ENCODE measurements at places on chromosomes 2 and 18.

DNA sequence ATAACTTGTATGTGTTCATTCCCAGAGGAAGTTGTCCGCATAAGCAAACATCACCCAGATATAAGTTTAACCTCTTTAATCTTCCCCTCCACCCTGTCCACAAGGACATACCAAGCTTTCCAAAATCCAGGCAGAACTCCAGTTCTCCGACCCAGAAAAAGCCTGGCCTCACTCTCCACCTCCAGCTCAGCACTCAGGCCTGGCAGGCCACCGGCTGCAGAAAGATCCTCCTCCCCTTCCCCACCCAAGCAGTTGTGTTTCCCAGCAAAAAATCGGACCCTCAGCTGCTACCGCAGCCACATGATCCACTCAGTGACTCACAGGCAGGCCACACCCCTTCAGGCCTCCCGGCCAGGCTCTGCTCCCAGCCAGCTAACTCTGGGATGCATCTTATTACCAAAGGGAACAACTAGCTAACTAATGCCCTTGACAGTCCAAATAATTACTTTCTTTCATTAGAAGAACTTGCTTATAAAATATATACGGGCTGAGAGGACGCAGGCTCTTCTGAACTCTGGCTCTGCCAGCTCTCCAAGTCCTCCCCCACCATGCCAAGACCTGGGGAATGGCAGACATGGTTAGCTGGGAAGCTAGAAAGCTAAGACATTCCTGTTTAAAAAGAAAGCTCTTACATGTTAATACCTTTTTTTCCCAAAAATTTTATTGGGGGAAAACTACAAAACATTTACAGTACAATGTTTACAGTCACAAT lies 4.5 kb downstream of the ZFP36L2 start:
- DNase-seq = peak; percentile 41

DNA sequence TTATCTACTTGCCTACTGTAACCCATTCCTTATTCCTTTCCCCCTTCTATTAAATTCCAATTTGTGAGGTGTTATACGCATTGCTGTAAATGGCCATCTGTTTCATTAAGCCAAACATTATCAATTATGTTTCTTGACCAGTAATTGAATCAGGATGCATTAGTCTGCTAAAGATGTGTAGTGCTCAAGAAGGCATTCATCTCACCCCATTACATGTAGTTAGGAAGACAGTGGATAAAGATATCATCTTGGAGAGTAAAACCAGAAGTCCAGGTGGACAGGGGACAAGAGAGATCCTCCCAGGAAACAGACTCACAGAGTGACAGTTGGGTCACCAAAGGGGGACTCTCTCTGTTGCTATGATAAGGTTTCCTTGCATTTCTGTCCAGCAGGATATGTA lies 73.3 kb upstream of the FAM98A start:
- no peak for DNase-seq

GRCh38 chr2:108920-109809 lies 62.9 kb upstream of the FAM110C start:
- DNase-seq = no peak

DNA sequence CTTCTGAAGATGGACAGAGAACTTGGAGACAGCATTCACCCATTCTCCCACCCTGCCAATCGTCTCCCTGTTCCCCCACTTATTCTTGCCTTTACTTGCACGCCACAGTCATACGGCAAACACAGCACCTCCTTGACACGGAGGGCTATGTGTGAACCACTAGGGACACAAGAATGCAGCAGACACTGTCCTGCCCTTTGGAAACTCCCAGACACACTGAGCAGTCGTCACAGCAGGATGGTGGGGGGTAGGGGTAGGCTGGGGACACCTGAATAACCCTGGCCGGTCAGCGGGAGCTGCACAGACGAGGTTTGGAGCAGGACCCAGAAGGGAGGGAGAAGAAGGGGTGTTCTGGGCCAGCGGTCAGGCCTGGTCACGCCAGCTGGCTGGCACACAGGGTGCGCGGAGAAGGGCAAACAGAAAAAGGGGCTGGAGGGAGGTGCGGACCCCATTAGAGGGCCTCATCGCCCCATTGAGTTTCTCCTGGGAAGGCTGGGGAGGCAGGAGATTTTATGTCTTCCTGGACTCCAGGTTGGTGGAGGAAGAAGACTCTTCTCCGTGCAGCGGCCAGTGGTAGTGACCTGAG lies 40.0 kb upstream of the FOSL2 start:
- DNase-seq = no peak

- DNase-seq = no peak
Measured at GRCh38 chr2:88764850-88765153, 73.3 kb downstream of the RPIA start.

- no peak for DNase-seq
Measured at GRCh38 chr2:165425556-165425955, 43.9 kb upstream of the CSRNP3 start.

DNA sequence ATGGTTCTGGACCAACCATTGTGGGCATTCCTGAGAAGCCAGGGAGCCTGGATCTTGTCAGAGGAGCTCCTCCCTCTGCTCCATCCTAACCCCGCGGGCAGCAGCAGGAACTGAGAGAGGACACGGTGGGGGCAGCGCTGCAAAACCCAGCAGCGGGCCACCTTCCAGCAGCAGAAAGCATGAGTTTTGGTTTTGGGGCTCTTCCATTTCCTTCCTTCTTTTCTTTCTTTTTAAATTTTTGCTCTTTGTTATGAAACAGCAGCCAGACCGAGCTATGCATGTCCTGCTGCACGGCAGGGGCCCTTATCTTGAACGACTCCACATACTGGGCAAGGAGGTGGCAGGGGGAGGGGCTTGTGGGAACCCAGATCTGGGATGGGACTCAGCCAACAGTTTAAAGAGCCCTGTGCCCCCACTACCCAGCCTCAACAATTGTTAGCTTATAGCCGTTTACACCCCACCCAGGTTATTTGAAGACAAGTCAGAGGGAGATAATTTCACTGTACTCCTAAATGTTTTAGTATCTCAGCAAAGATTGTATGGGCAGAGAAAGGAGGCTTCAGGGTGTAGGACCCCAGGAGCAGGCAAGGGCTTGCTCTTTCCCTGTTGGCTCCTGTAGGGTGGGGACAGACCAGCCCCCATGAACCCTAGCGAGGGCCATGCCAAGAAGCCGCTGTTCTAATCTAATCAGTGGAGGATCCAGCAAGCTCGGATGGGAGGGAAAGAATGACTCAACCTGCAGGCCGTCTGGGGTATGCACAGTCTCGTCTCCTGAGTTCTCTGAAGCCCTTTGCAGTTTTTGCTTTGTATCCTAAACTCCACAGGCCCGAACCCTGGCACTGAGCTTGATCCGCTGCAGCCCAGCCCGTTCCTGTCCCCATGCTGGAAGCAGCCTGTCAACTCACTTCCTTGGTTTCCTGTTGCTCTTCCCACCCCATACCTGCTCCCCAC lies 75.3 kb downstream of the LRRFIP1 start:
- no peak for DNase-seq

DNA sequence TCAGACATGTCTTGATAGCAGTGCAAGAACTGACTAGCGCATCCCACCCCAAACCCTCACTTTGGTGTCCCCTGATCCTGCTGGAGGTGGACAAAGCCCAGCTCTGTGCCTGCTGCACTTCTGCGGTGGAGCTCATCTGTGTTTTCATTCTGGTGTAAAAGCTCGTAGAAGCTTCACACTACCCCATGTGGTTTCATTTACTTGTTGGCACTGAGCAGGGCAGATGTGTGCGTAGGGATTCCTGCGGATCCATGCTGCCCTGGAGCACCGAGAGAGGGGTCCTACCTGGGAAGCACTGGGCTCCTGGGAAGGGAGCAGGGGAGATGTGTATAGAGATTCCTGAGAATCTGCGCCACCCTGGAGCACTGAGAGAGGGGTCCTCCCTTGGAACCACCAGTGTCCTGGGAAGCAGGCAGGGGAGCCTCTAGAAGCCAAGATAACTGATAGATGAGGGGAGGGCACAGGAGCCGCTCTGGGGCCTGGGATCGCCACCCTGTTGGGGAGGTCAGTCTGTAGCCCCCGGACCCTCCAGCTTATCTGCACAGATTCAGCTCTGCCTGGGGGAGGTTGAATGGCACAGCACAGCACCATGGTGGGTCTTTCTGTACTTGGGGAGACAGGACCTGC lies 106.9 kb upstream of the OTOS start:
- no peak for DNase-seq

DNA sequence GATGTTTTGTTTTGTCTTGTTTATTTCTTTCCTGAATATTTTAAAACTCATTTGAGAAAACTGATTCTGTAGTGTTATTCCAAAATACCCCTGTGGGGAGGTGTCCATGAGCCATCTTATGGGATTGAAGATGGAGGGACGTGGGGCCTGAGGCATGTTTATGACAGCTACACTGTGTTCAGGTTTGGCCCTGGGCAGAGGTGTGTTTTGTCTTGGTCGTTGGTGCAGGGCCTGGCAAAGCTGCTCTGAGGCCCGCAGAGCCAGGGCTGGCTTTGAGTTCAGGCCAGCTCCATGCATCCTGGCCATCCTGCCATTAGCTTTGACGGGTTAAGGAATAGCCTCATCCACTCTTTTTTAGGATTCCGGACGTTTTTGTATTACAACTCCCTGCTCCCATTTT lies 68.9 kb downstream of the TMEM18 start:
- DNase-seq = no peak
